GM12865 (cell line): ENCODE measurements at places on chromosomes 2 and 18.

- DNase-seq = no peak
Observed at GRCh38 chr2:229230256-229230655, 40.8 kb downstream of the PID1 start.

GRCh38 chr2:101083613-101084012 is 67.6 kb downstream of the TBC1D8 start:
- no peak for DNase-seq

DNA sequence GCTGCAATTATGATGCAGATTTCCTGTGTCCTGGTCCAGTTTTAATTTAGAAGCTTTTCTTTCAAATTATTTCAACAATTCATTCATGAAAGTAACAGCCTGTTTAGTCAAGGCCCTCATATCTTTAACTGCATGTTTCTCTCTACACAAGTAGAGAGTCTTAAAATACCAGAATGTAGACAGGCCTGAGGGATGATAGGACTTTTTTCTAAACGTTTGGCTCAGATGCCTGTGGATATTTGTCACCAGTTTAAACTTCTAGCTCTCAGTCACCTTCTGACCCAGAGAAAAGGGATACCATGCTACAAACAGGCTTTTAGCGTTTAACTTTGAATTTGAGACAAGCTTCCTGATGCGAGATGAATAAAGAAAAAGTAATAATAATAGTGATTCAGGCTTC is 15.7 kb downstream of the COL5A2 start:
- no peak for DNase-seq

DNA sequence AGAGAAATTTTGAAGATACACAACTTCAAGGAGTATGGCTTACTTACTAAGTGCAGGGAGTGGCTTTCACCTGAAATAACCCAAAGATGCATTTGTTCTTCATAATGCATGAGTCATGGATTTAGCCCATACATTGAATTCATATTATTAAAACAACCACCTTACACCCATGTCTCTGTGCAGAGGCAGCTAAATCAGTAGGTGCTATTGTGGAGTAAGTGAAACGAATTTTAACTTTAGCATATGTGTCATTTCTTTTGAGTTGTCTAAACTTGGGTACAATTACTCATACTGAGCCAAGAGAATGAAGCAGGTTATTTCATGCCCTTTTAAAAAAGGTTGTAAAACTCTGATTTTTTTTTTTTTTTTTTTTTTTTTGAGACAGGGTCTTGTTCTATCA is 11.0 kb upstream of the ANKRD29 start:
- DNase-seq = peak; percentile 12

DNA sequence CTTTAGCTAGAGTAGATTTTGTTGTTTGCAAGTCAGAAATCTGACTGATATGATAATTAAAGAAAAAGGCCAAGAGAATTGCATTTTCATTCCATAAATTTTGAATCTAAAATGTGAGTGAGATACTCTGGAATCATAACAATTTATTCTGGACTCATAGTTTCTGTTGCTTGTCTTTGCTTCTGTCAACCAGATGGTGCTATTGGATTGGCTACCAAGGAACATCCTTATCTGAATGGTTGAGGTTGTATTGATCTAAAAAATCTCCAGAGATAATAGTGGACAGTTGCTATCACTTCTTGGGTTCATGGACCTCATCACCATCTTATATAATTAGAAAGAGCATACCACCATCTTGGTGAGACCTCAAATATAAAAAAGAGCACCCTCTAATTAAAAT is 34.0 kb upstream of the CPS1 start:
- DNase-seq = no peak

DNA sequence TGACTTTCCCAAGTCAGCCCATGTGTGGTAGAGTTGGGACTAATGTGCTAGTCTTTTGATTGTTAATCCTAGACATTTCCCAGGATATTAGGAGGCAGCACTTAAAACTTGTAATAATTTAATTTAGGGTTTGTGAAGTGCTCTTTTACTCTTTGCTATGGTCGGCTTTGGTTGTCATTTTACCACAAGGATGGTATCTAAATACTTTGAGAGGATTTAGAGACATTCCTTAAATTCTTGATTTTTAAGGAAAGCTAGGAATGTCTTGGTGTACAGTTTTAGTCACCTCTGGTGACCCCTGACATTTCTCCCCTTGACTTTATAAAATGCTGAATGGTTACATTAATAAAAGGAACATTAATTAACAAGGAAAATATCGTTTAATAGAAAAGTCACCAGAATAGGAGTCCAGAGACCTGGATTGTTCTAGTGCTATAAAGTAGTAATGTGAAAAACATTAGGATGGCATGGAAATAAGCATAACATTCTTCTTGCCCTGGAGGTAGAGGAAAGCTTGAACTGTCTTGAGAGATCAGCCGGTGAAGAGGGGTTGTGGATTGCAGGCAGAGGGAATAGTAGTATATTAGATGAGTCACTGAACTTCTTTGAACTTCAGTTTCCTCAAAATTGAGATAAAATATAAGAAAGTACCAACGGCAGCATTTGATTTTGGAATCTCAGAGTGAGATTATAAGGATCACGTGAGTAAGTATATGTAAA is 209.2 kb downstream of the MCFD2 start:
- DNase-seq = no peak
